Foreskin keratinocyte (primary cell): ENCODE measurements at places on chromosomes 6 and 20. TPM values are rescaled to one million over a fixed set of nuclear protein-coding genes. Genes with fewer than 3 reads are reported as not detected.

WFDC5 gene
- polyA plus RNA-seq = 0.57 and 0.86 TPM in 2 replicates

SERINC3 gene
- polyA plus RNA-seq = 26.3 and 27.6 TPM in 2 replicates

MYB gene
- polyA plus RNA-seq = 0.09 and 0.13 TPM in 2 replicates

ZNF831 gene
- polyA plus RNA-seq = not detected in 2 replicates

HTR1E gene
- polyA plus RNA-seq = not detected in 2 replicates

PSMB9 gene
- 71.1 and 76.9 TPM in 2 replicates for polyA plus RNA-seq
